ENCODE measurements at places on chromosomes 3 and 15. TPM values are rescaled to one million over a fixed set of nuclear protein-coding genes. Genes with fewer than 3 reads are reported as not detected.

The SAMMSON gene
- not detected for total RNA-seq

The ACTC1 gene
- total RNA-seq, result 2.4 TPM

The IMPG2 gene
- under 0.01 TPM for total RNA-seq

The HCLS1 gene
- total RNA-seq, result 28.8 TPM

The CACNA2D2 gene
- total RNA-seq, result under 0.01 TPM

The KLHL40 gene
- total RNA-seq, result not detected

The XCR1 gene
- not detected for total RNA-seq

The GHSR gene
- not detected for total RNA-seq

The GPR149 gene
- total RNA-seq, result not detected

- DNase-seq, result no peak
Observed at GRCh38 chr3:191192941-191193340, 6.1 kb upstream of the OSTN start.

- DNase-seq, result no peak
Observed at GRCh38 chr3:192747746-192748145, 20.4 kb upstream of the FGF12 start.

- DNase-seq, result no peak
Observed at GRCh38 chr3:127821394-127821793, 921 bp downstream of the MGLL start.

- DNase-seq, result no peak
Observed at GRCh38 chr3:114892131-114892879, 254.8 kb downstream of the ZBTB20 start.

DNA sequence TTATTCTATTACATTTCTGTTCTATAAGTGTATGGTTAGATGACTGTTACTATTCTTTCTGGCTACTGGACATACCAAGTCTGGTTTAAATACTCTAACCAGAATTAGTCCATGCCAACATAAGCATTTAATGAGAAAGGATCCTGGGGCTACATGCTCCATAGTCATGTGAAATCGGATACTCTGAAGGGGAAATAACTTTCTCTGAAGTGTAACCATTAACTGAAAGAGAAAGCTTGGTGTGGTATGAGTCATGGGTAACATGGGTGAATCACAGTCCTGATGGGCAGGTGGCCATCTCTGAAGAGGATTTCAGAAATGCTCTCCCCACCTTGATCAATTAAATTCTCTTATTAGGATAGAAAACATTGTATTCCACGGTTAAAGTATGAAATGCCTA lies 69.4 kb downstream of the FHIT start:
- no peak for DNase-seq

- DNase-seq, result no peak
Observed at GRCh38 chr3:2303566-2303965, 204.9 kb downstream of the CNTN4 start.

DNA sequence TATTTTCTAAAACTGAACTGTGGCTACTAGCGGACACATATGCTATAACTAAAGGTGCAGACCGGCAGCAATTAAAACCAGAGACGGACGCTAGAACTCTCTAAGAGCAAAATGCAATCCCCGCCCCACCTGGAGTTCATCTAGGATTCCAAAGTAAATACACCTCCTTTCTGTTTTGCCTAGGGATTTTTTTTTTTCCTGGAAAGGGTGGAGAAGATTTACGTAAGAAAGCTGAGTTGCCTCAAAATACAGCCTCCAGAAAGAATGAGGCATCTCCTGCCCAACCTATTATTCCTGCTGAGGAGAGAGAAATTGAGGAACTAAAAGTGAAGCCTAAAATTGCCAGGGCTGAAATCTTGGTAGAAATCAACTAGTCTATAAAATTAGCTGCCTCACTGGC lies 150.2 kb downstream of the TP63 start:
- no peak for DNase-seq

DNA sequence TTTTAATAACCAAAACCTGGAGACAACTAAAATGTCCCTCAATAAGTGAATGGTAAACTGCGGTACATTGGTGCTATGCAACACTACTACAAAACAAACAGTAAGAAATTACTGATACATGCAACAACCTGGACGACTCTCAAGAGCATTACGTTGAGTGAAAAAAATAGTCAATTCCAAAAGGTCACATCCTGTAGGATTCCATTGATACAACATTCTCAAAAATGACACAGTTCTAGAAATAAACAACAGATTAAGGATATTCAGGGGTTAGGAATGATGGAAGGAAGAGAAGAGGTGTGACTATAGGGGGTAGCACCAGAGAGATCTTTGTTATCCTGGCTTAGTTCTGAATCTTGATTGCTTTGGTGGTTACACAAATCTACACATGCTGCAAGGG lies 72.2 kb downstream of the ZNF148 start:
- DNase-seq, result no peak

- no peak for DNase-seq
Observed at GRCh38 chr3:159443266-159443665, 545.4 kb upstream of the IL12A start.

GRCh38 chr3:181264486-181264885 lies 274.9 kb upstream of the DNAJC19 start:
- no peak for DNase-seq

DNA sequence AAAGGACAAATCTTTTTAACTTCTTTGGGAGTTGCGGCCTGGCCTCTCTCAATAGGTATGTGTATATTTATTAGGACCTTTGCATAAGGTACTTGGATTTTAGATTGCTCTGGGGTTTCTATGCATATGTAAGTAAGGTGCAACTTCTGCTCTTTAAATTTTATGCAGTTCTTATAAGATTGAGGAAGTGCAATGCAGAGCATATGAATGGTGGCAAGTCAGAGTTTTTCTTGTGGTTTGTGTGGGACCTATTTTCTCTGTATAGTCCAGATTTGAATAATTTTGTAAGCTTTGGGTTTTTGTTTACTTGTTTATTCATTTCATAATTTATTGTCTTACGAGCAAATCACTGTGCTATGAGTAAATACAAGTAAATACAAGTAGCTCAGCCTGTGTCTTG lies 101.5 kb downstream of the ATG7 start:
- no peak for DNase-seq

- DNase-seq, result no peak
Observed at GRCh38 chr3:131077904-131078303, 51.2 kb downstream of the NEK11 start.

- no peak for DNase-seq
Observed at GRCh38 chr15:100154338-100154737, 187.4 kb downstream of the ADAMTS17 start.

All from uterus (tissue), 4 donors.